ENCODE measurements at places on chromosomes 16 and 17.

- no peak for DNase-seq
These were observed 163.2 kb downstream of the SPECC1 start for GRCh38 chr17:20172376-20172775.

DNA sequence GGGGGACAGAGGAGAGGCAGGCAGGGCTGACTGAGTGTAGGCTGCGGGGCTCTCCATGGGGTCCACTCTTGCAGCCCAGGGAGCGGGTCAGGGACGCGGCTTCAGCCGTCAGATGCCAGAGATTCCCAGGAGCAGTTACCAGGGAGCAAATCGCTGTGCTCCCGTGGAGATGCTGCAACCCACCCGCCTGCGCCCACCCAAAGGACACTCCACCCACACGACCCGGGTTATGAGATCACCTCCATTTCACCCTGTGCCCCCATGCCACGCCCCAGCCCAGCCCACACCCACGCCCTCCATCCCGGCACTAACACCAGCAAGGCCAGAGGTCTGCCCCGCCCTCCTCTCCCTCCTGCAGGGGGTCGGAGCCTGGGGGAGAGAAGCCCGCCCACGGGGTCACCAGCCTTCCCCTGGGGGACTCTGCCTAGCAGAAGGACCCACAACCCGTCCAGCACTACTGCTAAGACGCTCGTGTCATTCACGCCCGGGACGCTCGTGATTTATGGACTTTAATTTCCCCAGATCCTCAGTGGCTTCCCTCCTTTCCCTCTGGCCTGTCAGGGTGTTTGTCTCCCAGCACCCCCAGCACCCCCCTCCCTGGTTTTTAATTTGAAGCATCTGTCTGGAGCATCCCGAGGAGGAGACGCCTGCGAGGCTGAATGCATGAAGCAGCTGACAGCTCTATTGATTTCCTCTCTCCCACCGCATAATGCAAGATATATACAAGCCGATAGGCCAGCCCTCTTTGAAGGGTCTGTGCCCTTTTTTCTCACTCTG is 6.7 kb upstream of the RPL38 start:
- no peak for DNase-seq

DNA sequence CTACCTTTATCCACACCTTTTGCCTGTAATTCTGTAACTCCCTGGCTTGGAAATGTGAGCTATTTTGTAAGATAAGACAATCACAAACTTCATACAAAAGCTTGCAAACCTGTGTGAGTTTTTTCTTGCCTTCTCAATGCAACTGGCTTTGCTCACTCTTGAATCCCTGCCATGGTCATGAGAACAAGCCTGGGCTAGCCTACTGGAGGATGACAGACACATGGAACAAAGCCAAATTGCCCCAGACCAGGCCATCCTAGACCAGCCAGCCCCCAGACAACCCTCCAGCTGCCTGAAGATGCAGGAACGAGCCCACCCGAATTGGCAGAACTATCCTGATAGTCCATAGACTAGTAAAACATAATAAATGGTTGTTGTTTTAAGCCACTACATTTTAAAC is 466.6 kb upstream of the ERCC4 start:
- DNase-seq: no peak

GRCh38 chr17:5241861-5242671 is 7.4 kb upstream of the SCIMP start:
- no peak for DNase-seq

GRCh38 chr17:13544765-13545164 is 57.0 kb downstream of the HS3ST3A1 start:
- DNase-seq: no peak

DNA sequence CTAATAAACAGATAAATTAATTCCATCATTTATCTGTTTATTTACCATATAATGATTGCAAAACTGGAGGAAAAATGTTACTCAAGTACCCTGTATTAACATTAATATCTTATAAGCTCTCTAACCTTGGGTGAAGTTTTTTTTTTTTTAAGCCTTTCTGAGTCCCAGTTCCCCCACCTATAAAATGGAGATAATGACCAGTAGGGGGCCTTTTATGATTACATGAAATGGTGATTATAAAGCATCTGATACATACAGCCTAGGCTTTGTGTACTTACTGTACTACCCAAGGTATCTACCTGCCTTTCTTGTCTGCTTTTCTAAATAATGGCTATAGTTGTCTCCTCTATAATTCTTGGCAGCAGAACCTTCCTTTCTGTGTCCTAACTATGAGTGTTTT is 22.6 kb downstream of the LRRC36 start:
- DNase-seq: no peak
